ENCODE measurements at places on chromosomes 6 and 20.

DNA sequence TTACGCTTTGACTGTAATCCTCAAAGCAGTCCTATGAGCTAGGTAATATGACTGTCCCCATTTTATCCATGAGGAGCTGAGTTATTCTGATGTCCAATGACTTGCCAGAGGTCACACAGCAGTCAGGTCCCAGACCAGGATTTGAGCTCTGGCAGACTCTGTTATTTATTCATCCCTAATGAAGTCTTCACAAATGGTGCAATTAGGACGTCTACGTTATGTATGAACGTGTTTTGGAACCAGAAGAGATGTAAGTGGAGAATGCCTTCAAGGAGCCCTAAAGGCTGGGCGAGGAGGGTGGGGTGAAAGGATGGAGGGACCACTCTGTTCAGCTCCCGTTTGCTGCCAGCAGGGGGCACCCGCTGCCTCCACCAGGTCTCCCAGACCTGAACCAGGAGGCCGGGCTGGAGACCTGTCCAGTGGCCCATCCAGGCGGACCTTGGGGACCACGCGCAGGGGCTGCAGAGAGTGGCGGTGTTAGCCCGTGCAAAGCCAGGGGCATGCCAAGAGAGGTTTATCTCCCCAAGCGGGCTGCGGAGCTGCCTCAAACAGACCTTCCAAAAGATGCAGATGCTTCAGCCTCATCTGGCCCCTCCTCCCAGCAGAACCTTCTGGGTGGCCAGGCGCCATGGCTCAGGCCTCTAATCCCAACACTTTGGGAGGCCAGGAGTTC is 15.2 kb upstream of the ZNF335 start:
- DNase-seq, result peak; percentile 78

DNA sequence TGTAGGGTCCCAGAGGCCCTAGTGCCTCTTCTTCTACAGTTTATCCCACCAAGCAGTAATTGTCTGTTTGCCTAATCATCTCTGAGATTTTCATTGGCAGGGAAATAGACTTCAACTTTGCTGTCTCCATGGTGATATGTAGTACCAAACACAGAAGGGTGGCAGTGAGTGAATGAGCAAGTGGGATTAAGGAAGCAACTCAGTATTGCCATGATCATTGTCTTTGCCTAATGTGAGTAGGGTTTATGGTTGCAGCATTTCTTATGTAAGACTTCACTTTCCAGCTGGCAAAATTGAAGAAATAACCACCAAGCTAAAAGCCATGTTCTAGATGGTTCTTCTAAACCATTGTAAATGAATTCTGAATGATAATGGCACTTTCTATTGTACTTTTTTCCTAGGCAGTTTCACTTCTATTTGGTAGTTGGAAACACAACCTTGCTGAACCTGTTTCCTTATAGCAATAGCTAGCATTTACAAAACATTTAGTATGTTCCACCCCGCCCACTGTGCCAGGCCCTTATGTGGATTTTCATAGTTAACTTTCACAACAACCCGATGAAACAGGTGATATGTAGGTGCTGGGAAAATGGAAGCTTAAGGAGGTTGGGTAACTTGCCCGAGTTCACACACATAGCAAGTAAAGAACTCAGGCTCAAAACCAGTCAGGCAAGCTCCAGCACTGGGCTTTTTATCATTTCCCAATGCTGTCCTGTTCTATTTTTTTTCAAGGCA is 32.0 kb downstream of the ZC2HC1B start:
- DNase-seq, result no peak

DNA sequence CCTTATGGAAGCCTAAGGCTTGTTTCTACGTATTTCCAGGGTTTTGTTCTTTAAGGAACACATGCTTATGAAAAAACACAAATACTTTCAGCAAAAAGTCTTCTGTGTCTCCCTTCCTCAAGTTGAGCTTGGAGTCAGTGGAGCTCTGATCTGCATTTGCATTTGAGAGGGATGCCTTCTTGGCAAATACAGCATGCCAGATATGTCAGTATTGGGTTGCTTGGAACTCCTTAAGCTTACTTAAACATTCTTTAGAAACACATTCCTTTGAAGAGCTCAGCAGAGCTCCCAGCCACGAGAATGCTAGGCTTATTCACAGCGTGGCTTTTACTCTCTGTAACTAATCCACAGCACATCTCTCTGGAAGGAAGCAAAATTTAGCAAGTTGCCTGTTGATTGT is 68.3 kb downstream of the ANKRD6 start:
- no peak for DNase-seq

- DNase-seq, result no peak
These were observed 167.7 kb downstream of the DOK5 start for GRCh38 chr20:54642864-54643667.

DNA sequence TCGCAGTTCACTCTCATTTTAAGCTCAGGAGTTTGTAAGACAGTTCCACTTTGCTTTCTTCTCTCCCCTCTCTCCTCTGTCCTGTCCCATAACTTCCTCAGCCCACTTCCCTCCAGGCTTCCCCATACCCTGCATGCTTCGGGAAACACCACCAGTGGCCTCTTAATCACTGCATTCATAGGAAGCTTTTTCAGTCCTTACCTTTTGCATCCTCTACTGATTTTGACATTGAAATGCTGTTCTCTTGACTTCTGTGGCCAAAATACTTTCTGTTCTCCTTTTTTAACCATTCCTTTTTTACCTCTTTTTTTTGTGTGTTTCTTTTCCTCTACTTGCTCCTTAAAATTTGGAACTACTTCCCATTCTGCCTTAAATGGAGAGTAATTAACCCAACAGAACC is 69.7 kb downstream of the HIVEP1 start:
- no peak for DNase-seq

DNA sequence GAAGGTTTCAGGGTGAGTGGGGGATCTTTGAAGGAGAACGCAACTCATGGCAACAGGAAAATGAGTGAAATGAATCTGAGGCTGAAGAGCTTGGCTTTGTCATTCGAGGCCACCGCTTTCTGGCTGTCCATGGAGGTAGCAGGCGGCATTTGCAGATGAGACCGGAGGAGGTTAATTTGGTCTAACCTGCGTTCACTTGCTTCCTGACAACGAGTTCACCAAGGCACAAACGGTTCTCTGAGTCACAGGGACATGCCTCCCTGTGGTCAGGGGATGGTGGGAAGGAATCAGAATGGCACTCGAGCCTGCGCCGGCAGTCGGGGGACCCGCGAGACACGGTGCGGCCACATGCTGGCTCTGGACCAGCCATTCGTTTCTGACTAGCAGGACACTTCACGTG is 75.0 kb downstream of the IRF4 start:
- DNase-seq, result no peak

- no peak for DNase-seq
These were observed 125.0 kb upstream of the HDGFL1 start for GRCh38 chr6:22444330-22444729.

GRCh38 chr6:42512579-42512978 is 51.2 kb upstream of the UBR2 start:
- no peak for DNase-seq

DNA sequence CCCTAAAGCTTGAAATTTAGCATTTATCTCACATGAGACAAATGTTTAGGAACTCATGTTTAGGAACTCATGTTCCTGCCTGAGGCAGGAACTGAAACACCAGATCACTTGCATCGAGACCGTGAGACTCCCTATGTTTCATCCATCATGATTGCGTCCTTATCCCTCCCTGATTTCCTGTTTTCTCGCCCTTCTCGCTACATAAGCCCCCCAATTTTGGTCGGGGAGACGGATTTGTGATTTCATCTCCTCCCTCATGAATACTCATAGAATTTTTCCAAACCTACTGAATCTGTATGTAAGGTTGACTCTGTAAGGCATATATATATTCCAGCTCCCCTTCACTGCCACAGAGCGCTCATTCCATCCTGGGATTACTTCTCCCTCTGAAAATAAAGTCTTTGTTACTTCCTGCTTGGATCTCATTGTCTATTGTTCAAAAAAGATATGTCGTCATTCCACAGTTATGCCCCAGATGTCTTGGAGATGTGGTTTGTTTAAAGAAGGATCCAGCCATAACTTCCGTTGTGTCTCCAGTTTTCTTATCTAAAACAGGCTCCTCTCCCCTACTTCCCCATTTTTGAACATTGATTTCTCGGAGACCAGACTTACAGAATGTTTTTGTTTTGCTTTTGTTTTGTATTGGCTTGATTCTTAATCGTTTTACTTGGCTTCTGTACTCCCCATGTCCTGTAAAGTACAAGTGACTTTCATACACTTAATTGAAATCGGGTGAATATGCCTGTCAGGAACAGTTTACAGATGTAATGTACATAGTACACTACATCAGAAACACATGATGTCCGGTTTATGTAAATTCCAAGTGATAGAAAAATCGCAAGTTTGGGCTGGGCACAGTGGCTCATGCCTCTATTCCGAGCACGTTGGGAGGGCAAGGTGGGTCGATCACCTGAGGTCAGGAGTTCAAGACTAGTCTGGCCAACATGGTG is 118.7 kb downstream of the HFE start:
- peak; percentile 30 for DNase-seq

DNA sequence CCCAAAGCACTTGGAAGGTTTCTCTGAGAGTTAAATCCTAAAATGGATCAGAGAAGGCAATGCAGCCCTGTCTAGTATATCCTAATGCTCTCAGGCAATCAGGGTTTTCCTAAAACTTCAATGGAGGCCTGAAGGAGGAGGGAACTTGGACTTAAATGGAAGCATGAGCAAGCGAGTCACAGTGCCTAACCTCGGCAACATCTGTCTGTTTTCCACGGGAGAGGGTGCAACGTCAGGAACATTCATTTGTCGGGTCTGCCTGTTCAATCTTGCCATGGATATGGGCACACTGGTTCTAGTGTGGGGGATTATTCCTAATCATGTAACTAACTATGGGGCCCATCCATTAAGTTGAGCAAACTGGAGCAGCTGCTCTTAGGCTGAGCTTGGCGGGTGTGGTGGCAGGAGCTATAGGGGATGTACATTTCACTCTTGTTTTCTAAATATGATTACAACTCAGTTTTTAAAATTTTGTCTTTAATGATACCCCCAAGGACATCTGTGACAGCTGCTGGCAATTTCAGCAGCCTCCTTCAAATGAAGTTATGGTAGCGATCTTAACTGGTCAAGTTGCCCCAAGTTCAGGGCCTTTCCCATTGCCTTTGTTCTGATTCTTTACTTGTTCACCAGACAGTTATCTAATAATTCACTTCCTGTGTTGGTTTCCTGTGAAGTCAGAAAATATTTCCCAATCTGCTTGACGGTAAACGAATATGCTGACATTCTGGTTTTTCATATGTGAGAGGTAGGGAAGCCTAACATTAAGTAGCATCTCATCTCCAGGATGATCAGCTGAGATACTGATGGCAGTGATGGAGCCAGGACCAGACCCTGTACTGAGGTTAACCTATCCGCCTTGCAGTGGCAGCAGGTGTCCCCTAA is 21.6 kb downstream of the DSE start:
- peak; percentile 50 for DNase-seq

GRCh38 chr6:28943557-28944411 is 20.0 kb upstream of the TRIM27 start:
- DNase-seq, result peak; percentile 80

DNA sequence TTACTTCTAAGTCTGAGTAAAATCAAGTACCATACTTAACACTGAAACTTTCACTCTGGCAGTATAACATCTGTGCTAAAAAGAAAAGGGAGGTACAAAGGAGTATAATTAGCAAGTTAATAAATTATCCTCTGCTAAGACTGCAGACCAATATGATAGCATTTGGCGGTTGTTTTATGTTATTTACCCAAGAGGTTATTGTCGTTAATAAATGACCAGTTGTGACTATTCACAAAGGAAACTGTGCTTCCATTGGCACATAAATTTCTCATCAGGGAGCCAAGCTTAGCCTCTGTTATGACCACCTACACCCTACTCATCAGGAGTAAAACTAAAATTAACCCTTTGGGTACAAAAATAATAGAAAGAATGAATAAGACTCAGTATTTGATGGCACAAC is 86.5 kb downstream of the CRYBG1 start:
- no peak for DNase-seq

GRCh38 chr6:33071569-33071968 is 1.9 kb downstream of the HLA-DPA1 start:
- DNase-seq, result no peak

DNA sequence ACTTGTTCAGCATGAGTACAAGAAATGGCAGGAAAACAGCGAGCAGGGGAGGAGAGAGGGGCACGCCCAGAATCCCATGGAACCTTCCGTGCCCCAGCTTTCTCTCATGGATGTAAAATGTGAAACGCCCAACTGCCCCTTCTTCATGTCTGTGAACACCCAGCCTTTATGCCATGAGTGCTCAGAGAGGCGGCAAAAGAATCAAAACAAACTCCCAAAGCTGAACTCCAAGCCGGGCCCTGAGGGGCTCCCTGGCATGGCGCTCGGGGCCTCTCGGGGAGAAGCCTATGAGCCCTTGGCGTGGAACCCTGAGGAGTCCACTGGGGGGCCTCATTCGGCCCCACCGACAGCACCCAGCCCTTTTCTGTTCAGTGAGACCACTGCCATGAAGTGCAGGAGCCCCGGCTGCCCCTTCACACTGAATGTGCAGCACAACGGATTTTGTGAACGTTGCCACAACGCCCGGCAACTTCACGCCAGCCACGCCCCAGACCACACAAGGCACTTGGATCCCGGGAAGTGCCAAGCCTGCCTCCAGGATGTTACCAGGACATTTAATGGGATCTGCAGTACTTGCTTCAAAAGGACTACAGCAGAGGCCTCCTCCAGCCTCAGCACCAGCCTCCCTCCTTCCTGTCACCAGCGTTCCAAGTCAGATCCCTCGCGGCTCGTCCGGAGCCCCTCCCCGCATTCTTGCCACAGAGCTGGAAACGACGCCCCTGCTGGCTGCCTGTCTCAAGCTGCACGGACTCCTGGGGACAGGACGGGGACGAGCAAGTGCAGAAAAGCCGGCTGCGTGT is 11.6 kb downstream of the TNFAIP3 start:
- DNase-seq, result no peak

GRCh38 chr20:19789009-19789408 is 31.0 kb downstream of the RIN2 start:
- DNase-seq, result no peak

GRCh38 chr6:52511572-52512151 is 65.2 kb downstream of the TRAM2 start:
- DNase-seq, result no peak

DNA sequence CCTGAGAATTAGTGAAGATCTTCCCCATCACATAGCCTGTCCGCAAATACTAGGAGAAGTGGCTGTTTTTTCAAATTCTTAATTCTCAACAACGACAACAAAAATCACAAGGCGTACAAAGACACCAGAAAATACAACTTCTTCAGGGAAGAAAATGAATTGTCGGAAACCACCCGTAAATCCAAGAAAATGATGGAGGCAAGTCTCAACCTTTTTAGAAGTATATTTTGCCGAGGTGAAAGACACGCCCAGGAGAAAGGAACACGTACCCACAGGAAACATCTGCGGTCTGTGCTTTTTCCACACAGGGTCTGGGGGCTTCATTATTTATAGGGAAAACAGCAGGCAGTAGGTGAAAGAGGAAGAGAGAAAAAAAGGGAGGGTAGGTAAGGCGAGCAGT is 223.9 kb upstream of the GGTLC1 start:
- DNase-seq, result no peak

GRCh38 chr20:35269055-35269781 is 8.7 kb downstream of the MMP24OS start:
- peak; percentile 52 for DNase-seq
